ENCODE measurements at places on chromosomes 5 and 9.
A peak's percentile ranks its signal among the peaks of the same experiment; 100 is the strongest.

- DNase-seq: peak; percentile 83
Measured at GRCh38 chr5:94793113-94793815, 174.8 kb downstream of the SLF1 start.

- no peak for DNase-seq
Measured at GRCh38 chr5:78519198-78519941, 129.2 kb downstream of the LHFPL2 start.

DNA sequence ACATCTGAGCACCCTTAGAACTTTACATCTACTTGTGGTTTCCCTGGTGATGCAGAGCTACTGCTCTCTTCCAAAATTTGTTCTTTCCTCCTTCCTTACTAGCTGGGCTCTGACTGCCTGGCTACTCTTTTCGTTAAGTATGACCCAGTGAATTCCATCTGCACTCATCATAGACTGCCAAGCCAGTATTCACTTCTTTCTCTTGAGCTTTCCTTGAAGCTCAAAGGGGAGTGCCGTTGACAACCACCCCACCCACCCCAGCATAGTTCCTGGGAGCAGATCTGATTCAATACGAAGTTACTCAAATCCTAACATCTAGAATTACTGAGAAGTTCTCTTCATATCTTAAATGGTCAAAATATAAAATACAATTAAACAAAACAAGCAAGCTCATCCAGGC lies 190.5 kb downstream of the ADAMTS12 start:
- no peak for DNase-seq

- DNase-seq: no peak
Measured at GRCh38 chr9:92404042-92404836, at the start of gene OGN. Gene OGN, minus strand, starts transcription at chr9:92404578. Its CDS starts 1,171 bp downstream, at chr9:92403407.

- no peak for DNase-seq
Measured at GRCh38 chr5:98403131-98403530, 370.3 kb upstream of the RGMB start.

GRCh38 chr5:77630114-77630680 lies 8.3 kb downstream of the OTP start:
- DNase-seq: peak; percentile 86

DNA sequence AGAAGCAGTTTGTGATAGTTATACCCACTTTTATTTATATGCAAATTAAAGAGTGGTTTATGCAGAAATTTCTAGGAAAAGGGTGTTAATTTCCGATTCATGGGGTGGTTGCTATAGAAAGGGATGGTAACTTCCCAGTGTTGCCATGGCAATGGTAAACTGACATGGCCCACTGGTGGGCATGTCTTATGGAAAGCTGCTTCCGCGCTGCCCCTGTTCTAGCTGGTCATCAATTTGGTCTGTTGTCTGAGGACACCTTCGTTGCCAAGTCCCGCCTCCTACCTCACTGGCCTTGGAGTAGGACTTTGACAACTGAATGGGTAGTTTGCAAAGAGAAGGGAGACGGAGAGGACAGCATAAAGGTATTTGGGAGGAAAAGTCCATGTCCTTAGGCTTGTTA lies 74.0 kb upstream of the SMIM23 start:
- DNase-seq: no peak

GRCh38 chr9:109812331-109812730 lies 32.3 kb downstream of the PALM2AKAP2 start:
- DNase-seq: no peak

GRCh38 chr5:854966-855743 lies 4.4 kb upstream of the ZDHHC11 start:
- no peak for DNase-seq

- DNase-seq: peak; percentile 20
Measured at GRCh38 chr5:169923988-169924387, 56.3 kb downstream of the INSYN2B start.

DNA sequence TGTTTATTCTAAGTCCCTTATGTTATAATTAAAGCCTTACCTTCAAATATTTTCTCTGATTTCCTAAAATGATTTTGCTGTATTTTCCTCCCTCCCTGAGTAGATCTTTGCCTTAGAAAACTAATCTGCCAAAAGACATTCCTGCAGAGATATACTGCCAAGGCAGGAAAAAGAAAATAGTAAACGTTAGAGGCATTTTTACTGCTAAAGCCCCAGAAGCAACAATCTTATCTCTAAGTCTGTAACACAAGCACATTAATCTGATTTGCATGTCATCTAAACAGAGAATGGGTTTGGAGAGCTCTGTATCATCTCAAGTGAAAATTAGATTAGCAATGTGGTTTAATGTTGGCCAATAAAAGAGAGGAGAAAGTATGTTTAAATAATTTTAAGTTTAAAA lies 847.7 kb downstream of the MAT2B start:
- no peak for DNase-seq

GRCh38 chr5:143648696-143649095 lies 163.3 kb upstream of the HMHB1 start:
- DNase-seq: no peak

DNA sequence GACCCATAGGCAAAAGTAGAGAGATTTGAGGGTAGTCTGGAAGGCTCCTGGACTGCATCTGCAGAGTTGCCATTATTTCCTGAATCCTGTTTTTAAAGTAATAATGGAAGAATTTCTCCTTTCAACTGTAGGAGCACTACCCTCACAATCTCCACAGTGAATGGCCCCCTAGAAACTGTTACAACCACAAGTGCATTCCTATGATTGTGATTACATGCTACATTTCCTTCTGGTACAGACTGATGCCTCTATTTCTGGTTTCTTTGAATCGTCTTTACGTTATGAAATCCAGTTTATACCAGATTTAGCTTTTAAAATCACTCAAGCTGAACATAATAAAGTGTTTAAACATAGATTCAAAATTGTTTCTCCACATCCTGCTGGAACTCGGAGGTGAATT lies 49.4 kb downstream of the FRMPD1 start:
- DNase-seq: no peak

DNA sequence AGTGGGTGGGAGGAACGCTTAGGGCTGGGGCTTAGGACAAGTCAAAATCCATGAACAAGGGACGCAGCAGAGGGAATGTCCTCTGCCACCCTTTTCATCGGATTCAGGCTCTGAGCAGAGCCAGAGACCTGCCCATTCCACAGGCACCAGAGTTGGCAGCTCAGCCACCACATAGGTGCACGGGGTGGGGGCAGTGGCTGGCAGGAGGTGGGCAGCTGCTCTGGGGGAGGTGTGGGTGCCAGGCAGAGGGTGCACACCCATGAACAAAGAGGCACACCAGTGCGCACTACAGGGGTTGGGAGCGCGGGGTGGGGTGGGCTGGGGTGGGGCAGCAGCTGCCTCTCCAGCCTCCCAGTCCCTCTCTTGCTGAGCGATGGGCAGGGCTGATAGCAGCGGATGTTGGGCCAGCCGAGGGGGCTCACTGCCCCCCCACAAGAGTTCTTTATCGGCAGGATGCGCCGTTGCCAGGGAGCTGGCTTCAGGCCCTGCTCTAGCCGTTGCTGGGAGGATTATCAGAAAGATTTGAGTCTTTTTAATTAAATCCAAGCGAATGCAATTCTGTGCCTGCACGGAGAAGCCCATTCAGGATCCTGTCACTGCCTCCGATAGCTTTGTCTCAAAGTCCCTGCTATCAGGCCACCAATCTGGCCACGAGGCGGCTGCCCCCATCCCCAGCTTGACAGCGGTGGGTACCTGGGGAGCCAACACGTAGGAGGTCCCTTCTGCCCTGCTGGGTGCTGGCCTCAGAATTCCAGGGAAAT lies 64.3 kb upstream of the LMX1B start:
- DNase-seq: no peak

DNA sequence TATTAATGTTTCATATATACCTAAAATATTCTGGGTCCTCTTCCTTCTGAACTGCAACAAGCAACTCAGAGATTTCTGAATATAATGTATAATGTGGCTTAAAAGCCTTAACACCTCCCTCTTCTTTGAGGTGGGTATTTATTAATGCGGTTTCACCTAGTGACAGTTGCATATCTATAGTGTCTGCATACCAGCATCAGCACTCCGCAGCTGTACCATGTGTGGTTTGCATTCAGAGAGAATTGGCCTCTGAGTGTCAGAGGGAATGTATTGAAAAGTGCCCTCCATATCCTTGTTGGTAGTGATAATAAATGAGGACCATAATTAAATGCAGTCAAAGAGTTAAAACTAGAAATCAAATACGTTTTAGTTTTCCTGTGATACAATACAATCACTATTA lies 256.6 kb upstream of the ARRDC3 start:
- no peak for DNase-seq

DNA sequence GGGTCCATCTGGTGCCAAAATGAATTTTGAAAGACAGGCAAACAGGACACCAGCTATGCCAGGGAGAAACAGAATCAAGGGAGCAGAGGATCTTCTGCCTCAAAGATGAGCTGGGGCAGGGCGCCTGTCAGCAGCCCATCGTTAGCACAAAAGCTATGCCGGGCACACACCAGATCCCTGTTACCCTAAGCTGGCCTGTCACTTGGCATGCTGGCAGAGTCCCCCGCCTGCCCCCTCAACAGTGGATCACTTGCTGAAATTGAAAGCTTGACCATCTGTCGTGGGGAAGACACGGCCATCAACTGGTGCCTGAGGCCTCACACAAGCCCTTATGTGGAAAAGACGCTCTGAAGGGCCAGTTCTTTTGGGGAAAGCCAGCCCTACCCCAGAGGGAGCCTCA lies 256.4 kb downstream of the EBF1 start:
- no peak for DNase-seq
